Activated naive CD8-positive, alpha-beta T cell treated with anti-CD3 and anti-CD28 coated beads, Interleukin-2, amount 50 U/mL, for 16 hours (primary cell): ENCODE measurements at places on chromosomes 13 and 19.

DNA sequence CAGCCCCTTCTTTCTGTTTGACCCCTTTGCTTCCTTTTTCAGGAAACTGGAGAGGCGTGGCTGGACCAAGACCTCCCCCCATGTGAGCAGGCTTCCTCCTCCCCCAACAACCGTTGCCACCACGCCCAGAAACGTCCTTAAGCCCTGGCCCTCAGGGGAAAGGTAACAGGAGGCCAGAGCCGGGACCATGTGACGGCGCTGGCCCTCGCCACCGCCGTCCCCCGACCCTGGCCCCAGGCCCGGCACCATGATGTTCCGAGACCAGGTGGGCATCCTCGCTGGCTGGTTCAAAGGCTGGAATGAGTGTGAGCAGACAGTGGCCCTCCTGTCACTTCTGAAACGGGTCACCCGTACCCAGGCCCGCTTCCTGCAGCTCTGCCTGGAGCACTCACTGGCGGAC, 14.4 kb downstream of the SAMD4B start:
- no peak for DNase-seq

DNA sequence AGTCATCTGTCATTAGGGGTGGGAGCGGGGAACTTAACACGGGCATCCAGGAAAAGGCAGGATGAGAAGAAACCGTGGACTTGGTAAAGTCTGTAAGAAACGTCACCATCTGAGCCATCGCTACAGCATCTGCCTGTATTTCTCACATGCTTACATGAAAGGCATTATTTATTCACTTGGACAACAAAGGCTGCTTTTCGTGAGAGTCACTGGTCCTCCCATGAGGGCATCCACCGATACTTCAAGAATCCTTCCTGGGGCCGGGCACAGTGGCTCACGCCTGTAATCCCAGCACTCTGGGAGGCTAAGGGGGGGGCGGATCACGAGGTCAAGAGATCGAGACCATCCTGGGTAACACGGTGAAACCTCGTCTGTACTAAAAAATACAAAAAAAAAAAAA, 16.1 kb downstream of the ZNF446 start:
- DNase-seq = no peak

DNA sequence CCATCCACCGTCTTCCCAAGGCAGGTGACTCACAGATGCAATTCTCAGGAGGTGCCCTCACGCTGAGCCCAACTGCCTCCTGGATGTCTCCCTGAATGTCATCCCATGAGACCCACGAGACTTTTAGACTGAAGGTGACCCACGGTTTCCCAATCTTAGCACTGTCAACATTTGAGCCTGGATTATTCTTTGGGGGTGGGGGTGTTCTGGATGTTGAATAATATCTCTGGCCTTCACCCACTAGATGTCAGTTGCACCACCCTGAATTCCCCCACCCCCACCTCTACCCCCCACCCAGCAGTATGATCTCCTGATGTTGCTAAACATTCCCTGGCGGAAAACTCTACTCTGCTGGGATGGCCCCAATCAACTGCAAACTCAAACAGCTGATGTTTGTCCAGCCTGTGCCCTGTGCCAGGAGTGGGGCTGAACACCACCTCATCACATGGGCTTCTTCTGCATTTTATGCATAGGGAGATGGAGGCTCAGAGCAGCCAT, 2.2 kb upstream of the CYP4F22 start:
- DNase-seq = no peak

GRCh38 chr19:32358321-32358720, 12.9 kb downstream of the ZNF507 start:
- DNase-seq = no peak

DNA sequence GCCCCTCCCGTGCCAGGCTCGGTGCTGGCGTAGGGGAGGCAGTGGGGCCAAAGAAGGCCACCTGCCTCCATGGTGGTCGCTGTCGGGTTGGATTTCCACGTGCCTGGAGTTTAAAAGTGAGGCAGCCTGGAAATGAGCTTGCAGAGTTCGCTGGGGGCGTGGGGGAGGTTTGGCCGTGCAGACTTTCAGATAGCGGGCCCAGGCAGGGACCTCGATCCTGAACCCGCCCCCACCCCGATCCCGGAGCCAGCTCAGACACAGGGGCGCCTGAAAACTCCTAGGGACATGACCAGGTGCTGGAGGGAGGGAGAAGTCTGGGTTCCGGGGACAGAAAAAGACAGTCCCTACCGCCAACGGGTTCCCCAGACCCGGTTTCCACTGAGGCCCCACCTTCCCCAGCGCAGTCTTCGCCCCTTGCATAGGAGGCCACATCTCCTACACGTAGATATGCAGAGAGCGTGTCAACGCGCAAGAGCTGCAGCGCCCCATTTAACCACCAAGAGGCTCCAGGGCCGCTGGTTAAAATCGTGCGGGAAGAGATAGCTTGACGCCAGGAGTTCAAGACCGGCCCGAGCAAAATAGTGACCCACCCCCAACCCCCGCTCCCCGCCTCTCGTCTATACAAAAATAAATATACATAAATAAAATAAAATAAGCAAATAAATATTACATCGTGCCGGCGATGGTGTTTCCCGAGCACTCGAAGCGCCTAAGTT, 8.5 kb downstream of the CCDC8 start:
- no peak for DNase-seq

DNA sequence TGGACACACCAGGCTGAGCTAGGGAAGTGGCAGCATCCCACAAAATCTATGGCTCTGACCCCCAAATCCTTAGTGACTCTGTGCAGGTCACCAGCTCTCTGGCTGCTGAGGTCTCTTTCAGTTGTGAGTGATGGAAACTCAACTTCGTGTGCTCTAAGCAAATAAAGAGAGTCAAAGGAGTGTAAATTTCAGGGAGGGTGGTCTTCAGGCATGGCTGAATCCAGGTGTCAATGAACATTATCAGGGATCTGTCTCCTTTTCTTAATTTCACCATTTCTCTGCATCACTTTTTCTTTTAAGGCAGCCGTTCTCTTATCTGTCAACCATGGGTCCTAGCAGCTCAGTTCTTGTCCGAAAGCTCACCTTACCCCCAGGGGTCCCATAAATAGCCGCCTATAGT, 6.2 kb downstream of the CYP4F12 start:
- DNase-seq = no peak

GRCh38 chr19:45477186-45477585, 9.4 kb downstream of the FOSB start:
- no peak for DNase-seq

- no peak for DNase-seq
Observed at GRCh38 chr13:67133476-67133875, 96.7 kb downstream of the PCDH9 start.
